ENCODE measurements at places on chromosomes 4 and X.

DNA sequence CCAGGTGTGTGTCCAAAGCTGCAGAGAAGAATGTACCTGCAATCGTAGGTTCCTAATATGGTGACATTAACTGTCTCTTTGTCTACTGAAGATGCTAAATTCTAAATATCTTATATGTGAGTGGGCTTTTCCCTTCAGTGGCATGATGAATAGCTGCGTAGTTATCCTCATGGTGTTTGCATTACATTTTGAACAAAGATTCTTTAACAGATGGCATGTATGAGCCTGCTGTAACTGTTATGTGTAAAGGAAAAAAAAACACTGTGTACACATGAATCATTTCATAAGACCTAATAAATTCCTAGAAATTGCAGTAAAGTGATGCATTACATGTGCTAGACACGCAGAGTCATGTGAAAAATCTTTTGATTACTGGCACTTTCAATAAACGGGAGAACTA is 288.0 kb downstream of the SH2D1A start:
- no peak for DNase-seq

- no peak for DNase-seq
Observed at GRCh38 chr4:157984285-157984911, 188.4 kb downstream of the GASK1B start.

DNA sequence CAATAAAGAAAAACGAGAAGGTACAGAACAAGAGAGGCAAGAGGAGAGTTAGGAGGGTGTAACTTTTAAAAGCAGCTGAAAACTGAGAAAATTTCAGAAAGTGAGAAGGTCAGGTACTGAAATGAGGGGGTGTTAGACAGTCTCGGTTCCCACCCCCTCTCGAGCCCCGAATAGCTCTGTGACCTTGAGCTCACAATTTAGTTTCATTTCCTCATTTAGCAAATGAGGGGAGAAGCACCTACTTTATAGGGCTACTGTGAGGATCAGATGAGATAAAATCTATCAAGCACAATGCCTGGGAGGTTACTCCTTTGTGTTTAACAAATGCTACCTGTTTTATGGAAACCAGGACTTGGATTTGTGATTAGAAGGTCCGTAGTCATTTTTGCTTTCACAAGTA is 4.9 kb downstream of the UGT8 start:
- DNase-seq: no peak

GRCh38 chrX:76428243-76429130 is 977 bp downstream of the MAGEE1 start:
- no peak for DNase-seq

DNA sequence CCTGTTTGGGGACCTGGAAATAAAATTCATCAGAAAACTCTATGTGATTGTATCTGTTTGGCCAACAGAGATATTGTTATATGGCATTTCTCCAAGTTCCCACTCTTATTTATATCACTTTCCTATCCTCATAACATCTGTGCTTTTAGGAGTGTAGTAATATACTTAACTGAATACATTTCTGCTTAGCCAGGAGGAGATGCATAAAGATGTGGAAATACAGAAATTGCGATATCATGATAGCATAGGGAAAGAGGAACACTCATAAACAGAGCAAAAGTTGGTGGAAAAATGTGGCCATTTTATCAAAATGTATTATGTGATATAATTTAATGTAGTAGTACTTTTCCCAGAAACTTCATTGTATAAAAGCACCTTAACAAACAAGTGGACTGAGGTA is 46.1 kb upstream of the TSPAN7 start:
- no peak for DNase-seq
